H7 (cell line): ENCODE measurements at places on chromosomes 5 and 9. TPM values are rescaled to one million over a fixed set of nuclear protein-coding genes. Genes with fewer than 3 reads are reported as not detected.

The USP20 gene
- total RNA-seq, result 15.8 and 16.3 TPM in 2 replicates

The ENHO gene
- total RNA-seq, result 33.3 and 35.1 TPM in 2 replicates

The DMRTA1 gene
- total RNA-seq, result 3.4 and 4.0 TPM in 2 replicates

The TCF7 gene
- total RNA-seq, result 2.4 and 3.7 TPM in 2 replicates

The SEPTIN8 gene
- 10.5 and 12.4 TPM in 2 replicates for total RNA-seq

The OTULINL gene
- 2.7 and 3.3 TPM in 2 replicates for total RNA-seq

The HMCN2 gene
- 2.3 and 5.2 TPM in 2 replicates for total RNA-seq

The COL15A1 gene
- total RNA-seq, result not detected in 2 replicates

The IDNK gene
- 0.78 and 1.4 TPM in 2 replicates for total RNA-seq

The SCGB3A2 gene
- 42.0 and 51.2 TPM in 2 replicates for total RNA-seq

The SLC6A19 gene
- total RNA-seq, result 0.04 and 0.07 TPM in 2 replicates

The IL3 gene
- not detected in 2 replicates for total RNA-seq

The EFNA5 gene
- total RNA-seq, result 5.3 and 7.8 TPM in 2 replicates

The PCDHA2 gene
- not detected in 2 replicates for total RNA-seq
